ENCODE measurements at places on chromosomes 11 and 22. TPM values are rescaled to one million over a fixed set of nuclear protein-coding genes. Genes with fewer than 3 reads are reported as not detected.

The C22orf31 gene
- total RNA-seq: not detected

The DKK3 gene
- 251 TPM for total RNA-seq

The FAM227A gene
- total RNA-seq: 2.3 TPM

The DEPDC7 gene
- total RNA-seq: not detected

The UCP3 gene
- total RNA-seq: 0.33 TPM

The POU2AF1 gene
- total RNA-seq: not detected

The KCNK4 gene
- total RNA-seq: not detected

The OR56A1 gene
- not detected for total RNA-seq

The DRD2 gene
- not detected for total RNA-seq

The CALCA gene
- not detected for total RNA-seq

The OR8G5 gene
- total RNA-seq: not detected

The OR4C11 gene
- total RNA-seq: not detected

The APOA5 gene
- not detected for total RNA-seq

The SNX32 gene
- total RNA-seq: 1.6 TPM

The FOSL1 gene
- 32.1 TPM for total RNA-seq

The SLC37A2 gene
- 2.7 TPM for total RNA-seq

The SEC14L6 gene
- 0.19 TPM for total RNA-seq

The ZDHHC8 gene
- 18.9 TPM for total RNA-seq

The RTCB gene
- 133 TPM for total RNA-seq

The RIN1 gene
- 11.8 TPM for total RNA-seq

The GLYAT gene
- total RNA-seq: not detected

The SPON1 gene
- total RNA-seq: under 0.01 TPM

The OR8G1 gene
- not detected for total RNA-seq

The SC5D gene
- 29.2 TPM for total RNA-seq

The TRPT1 gene
- 29.9 TPM for total RNA-seq

The TESMIN gene
- 7.5 TPM for total RNA-seq

The TBX10 gene
- total RNA-seq: not detected

The NCAM1 gene
- 1.6 TPM for total RNA-seq

The PYGM gene
- total RNA-seq: 0.33 TPM

The UNC93B1 gene
- total RNA-seq: 15.8 TPM

The BIRC3 gene
- 4.3 TPM for total RNA-seq

The P4HA3 gene
- total RNA-seq: 43.8 TPM

The OR8A1 gene
- total RNA-seq: not detected

The CABP4 gene
- total RNA-seq: 3.9 TPM

The PATE2 gene
- 0.19 TPM for total RNA-seq

The PPFIA1 gene
- 44.1 TPM for total RNA-seq

The KRTAP5-9 gene
- not detected for total RNA-seq

The SHISAL1 gene
- total RNA-seq: under 0.01 TPM

The UPK3A gene
- total RNA-seq: not detected

The GAL gene
- total RNA-seq: 2.9 TPM

The BLID gene
- total RNA-seq: 8.2 TPM

The CEND1 gene
- total RNA-seq: 0.10 TPM

Measured in vein endothelial cell (primary cell).